AG04449 (cell line): ENCODE measurements at places on chromosomes 11 and 22.
A peak's percentile ranks its signal among the peaks of the same experiment; 100 is the strongest.

GRCh38 chr11:77815459-77815858, 5.1 kb downstream of the RSF1 start:
- no peak for DNase-seq

GRCh38 chr11:21892736-21893564, 299.9 kb upstream of the ANO5 start:
- DNase-seq, result no peak

DNA sequence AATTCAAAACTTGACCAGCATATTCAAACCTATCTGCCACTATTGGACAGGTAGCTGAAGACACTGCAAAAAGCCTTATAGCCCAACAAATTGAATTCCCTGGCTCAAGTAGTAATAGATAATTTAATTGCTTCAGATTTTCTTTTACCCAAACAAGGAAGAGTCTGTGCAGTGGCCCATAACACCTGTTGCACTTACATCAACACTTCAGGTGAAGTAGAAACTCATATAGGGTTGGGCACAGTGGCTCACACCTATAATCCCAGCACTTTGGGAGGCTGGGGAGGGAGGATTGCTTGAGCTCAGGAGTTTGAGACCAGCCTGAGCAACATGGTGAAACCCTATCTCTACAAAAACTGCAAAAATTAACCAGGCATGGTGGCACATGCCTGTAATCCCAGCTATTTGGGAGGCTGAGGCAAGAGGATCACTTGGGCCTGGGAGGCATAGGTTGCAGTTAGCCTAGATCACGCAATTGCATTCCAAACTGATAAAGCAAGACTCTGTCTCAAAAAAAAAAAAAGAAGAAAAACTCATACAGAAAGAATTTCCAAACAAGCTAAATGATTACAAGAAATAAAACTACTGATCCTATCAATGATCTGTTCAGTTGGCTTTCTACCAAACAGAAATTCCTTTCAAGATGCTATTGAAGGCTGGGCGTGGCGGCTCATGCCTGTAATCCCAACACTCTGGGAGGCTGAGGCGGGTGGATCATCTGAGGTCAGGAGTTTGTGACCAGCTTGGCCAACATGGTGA, 9.5 kb downstream of the FOLR3 start:
- DNase-seq, result peak; percentile 85

- no peak for DNase-seq
Observed at GRCh38 chr11:64758330-64759079, 1.3 kb downstream of the PYGM start.

DNA sequence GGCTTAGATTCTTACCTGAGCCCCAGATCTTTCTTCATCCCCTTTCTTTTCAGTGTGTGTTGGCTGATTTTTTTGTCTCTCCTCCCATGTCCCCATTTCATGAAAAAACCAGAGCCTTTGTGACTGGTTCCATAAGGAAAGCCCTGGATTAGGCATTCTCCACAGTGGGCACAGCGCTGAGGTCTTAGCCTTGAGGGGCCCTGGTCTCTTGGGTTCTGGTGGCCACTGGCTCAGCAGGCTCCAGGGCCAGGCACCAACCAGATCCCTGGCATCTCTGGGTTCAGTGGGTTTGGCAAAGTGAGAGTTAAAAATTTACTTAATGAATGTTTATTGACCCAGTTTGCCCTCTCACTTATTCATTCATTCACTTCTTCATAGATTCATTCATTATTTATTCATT, 49.5 kb upstream of the ACCSL start:
- no peak for DNase-seq
